ENCODE measurements at places on chromosomes 7 and 10.

- DNase-seq: no peak
Observed at GRCh38 chr7:458511-459245, 61.0 kb downstream of the PDGFA start.

DNA sequence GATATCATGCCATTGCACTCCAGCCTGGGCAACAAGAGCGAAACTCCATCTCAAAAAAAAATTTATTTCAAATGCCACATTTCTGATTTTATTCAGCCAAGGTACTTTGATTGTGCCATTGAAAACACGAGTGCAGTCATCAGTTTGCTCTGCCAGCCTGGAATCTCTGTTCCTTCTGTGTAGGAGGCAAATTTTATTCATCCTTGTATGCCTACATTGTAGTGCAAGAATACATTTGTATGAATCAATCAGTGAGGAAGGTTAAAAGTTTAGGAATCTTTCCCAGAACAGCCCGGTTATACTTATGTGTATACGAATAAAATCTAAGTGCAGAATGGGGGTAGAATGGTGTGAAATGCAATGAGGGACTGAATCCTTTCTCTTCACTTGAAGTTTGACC is 886 bp upstream of the TET1 start:
- no peak for DNase-seq

GRCh38 chr10:48241332-48241731 is 33.2 kb downstream of the FRMPD2 start:
- DNase-seq: no peak

DNA sequence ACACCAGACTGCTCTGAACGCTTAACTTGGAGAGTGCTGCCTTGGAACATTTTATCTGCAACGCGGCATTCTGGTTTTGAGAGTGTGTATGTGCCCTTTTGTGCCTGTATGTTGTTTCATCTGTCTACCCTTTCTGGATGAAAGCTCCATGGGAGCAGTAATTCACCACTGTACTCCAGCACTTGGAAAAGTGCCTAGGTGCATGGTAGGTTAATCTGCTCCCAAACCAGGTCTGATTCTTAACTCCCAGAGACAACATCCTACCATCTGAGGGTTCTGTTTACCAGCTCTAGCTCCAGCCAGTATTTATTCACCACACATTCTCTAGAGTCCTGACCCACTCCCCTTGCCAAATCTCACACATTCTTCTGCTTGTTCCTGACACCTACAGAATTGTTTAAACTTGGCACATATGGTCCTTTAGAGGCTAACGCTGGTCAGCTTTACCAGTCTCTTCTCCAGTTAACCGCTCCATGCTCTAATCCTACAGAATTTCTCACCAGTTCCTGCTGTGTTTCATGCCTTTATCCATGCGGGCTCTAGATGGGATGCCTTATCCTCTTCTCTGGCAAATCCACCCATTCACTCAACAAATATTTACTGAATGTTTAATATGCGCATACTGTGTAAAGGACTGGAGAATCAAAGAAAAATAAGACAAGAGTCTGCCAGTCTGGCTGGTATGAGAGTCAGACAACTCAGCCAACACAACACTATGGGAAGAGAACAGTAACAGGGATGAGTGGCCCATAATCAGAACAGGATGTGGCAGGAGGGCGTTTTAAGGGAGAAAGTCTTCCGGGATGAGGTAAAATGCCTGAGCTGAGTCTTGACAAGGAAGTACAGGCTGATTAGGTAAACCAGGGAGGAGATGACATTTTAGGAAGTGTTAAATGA is 46.3 kb downstream of the MTPN start:
- no peak for DNase-seq

GRCh38 chr7:106065575-106066500 is 46.3 kb downstream of the SYPL1 start:
- DNase-seq: no peak

DNA sequence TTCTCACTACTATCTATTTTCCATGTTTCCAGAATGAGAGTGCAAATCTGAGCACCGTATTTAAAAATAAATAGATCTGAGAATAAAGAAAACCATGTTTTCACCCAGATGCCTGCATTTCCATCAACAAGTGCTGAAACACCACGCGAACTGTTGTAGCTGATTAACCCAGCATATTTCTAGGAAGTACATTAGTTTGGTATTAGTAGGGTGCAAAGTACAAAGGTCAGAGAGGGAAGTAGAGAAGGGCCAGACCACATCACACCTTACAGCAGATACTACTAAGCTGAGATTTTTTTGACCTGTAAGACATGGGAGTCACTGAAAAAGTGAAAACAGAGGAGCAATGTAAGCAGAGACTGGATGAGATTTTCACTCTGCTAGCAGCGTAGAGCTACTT is 181.3 kb downstream of the IMMP2L start:
- DNase-seq: no peak

- no peak for DNase-seq
Observed at GRCh38 chr7:14858866-14859265, 43.7 kb downstream of the DGKB start.

- DNase-seq: no peak
Observed at GRCh38 chr10:1290071-1290471, 233.9 kb downstream of the WDR37 start.

DNA sequence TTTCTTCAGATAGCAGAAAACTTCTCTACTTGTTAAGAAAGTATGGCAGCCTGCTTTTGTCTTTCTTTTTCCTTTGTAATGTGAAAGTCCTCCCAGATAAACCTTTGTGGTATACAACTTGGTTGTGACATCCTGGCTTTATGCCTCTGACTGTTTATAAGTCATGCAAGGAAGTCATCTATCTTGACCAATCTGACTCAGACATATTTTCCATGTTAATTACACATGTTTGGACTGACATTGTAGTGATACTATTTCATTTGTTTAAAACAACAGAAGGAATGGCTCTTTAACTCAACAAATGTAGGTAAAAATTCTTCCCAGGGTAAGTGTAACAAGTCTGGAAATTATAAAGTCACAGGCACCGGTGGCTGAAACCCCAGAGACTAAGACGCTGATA is 341.6 kb upstream of the MEOX2 start:
- DNase-seq: no peak

DNA sequence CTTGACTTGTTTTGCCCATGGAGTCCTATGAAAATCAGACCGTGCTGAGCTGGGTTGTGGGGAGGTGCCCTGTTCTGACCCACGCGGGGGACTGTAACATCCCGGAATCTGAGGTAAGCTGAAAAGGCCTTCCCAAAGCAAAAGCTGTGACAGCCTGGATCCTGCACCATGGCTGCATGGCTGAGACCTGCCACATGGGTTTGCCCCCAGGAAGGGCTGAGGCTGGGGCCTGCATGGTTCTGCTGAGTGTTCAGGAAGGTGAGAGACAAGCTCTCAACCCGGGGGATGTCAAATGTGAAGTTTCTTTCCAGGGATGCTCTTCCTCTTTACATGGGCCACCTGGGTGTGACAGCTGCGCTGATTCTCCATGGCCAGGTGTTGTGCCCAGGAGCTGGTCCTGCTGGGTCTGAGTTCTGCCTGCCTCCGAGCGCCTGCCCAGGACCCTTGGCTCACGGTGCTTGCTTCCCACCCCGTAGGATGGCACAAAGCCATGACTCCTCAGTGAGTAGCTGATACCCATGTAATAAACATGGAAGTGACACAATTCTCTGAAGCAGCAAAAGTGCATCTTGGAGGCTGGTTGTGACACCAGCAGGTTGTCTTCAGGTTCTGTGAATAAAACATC is 58.3 kb downstream of the VIPR2 start:
- DNase-seq: no peak

GRCh38 chr10:71383972-71384687 is 12.6 kb upstream of the CDH23 start:
- DNase-seq: peak; percentile 62

- DNase-seq: peak; percentile 61
Observed at GRCh38 chr10:121598263-121599249, at the start of gene FGFR2. Gene FGFR2, minus strand, starts transcription at chr10:121598444. Its CDS starts 4,627 bp downstream, at chr10:121593817.

DNA sequence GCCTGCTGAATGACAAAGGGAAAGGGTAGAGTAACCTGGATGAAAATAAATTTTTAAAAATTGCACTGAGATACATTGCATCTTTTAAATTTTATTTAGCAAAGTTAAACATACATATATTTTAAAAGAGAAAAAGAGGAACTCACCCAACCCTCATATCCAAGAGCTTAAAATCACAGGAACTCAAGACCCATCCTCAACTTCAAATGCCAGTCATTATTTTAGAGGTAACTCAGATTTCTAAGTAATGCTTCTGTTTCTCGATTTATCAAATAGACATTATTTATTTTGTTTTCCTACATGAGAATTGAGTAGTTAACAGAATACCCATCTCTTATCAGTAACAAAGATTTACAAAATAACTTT is 32.4 kb upstream of the KMT2E start:
- no peak for DNase-seq

DNA sequence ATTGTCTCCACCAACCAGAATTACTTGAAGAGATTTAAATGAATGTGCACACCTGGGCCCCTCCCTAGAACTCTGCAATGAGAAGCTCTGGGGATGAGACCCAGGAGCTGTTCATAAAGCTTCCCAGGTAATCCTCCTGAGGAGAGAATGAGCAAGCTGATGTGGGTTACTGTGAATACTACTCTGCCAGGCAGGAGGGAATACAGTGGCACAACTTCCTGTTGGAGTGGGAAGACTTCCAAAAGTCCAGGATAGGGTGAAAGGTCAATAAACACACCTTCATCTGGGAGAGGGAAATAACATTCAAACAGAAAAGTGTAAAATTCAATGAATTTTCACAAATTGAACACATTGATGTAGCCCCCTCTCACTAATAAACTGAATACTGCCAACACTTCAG is 351.4 kb downstream of the ABCA13 start:
- DNase-seq: no peak

GRCh38 chr7:27172315-27172774 is 1.8 kb downstream of the HOXA10 start:
- no peak for DNase-seq

- DNase-seq: no peak
Observed at GRCh38 chr7:125830743-125831142, 901.1 kb upstream of the POT1 start.

- no peak for DNase-seq
Observed at GRCh38 chr7:40297741-40298311, 163.0 kb downstream of the SUGCT start.

GRCh38 chr10:25614652-25615051 is 319.4 kb upstream of the MYO3A start:
- no peak for DNase-seq

GRCh38 chr7:139775829-139776266 is 1.9 kb downstream of the HIPK2 start:
- peak; percentile 35 for DNase-seq

GRCh38 chr10:24477915-24478314 is 245.8 kb downstream of the ARHGAP21 start:
- DNase-seq: no peak

- no peak for DNase-seq
Observed at GRCh38 chr10:114308531-114309363, 69.7 kb downstream of the VWA2 start.

- DNase-seq: no peak
Observed at GRCh38 chr7:43870316-43870715, 999 bp upstream of the MRPS24 start.

DNA sequence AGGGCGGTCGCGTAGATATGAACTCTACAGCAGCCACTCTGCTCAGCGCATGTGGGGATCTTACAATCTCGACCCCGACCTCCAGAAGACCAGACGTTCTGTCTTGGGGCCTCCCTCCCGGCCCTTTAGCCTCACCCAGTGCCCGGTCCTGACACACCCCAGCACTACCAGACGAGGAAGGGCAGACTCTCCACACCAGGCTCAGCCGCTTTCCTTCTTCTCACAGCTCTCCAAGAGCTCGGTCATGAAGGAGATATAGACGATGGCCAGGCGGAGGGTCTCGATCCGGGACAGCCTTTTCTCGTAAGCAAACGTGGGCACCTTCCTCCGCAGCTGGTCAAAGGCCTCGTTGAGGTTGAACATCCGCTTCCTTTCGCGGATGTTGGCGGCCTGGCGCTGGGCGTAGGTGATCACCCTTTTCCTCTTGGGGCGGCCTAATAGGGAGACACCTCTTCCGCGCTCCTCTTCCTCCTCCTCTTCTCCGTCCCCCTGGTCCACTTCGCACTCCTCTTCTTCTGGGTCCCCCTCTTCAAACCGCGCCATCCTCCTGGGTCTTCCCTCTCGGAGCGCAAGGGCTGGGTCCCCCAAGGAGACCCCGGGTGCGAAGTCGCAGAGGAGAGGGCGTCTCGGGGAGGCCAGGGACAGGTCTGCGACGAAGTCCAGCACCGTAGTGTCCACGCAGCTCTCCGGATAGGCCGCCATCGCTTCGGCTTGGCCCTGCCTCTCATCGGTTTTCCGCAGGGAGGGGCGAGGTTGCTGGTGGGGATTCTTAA is at the start of gene FERD3L:
Gene FERD3L (minus strand): TSS at position 761 of the 773 bp plus-strand sequence. CDS start 59 bp downstream, at position 702.
- DNase-seq: no peak
